ENCODE measurements at places on chromosomes 3 and 15.
A peak's percentile ranks its signal among the peaks of the same experiment; 100 is the strongest.

GRCh38 chr3:161415506-161416231, 44.4 kb upstream of the SPTSSB start:
- DNase-seq = no peak

- no peak for DNase-seq
Observed at GRCh38 chr3:124266487-124266886, 274.6 kb upstream of the ROPN1 start.

DNA sequence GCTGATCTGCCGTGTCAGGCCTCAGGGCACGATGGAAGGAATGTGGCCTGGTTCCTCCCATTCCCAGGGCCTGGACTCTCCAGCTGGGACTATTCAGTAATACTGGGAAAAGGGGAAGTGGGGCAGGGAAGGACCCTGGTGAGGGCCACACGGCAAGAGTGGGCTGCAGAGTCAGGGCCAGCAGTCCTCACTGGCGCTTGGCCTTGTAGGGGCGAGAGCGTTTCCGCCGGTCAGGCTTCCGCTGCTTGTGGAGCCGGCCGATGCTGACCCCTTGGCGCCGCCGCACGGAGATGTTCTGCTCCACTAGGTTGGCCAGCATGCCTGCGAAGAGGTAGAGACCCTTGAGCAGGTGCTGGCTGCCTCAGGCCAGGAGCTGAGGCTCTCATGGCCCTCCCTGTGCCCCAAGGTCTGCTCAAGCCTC, 42.8 kb downstream of the SEMA3G start:
- peak; percentile 84 for DNase-seq

DNA sequence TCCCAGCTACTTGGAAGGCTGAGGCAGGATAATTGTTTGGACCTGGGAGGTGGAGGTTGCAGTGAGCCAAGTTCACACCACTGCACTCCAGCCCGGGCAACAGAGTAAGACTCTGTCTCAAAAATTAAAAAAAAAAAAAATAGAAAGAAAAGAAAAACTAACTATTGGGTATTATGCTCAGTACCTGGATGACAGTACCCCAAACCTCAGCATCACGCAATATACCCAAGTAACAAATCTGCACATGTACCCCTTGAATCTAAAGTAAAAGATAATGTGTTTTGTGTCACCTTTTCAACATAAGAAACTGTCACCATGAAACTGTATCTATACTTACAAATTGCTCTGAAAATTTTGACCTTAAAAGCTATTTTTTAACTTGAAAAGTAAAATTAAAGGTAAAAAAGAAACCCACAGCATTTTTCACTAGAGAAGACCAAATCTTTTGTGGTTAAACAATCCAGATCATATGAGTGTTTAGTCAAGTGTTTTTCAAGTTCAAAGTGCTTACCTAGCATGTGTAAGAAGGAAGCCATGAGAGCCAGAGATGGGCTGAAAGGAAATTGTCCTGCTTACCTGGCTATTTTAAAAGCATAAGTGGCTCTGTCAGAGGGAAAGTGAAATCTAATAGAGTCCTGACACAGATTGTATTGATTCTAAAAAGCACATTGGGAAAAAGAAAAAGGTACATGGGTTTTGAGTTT, 50.5 kb downstream of the MYO1E start:
- no peak for DNase-seq

DNA sequence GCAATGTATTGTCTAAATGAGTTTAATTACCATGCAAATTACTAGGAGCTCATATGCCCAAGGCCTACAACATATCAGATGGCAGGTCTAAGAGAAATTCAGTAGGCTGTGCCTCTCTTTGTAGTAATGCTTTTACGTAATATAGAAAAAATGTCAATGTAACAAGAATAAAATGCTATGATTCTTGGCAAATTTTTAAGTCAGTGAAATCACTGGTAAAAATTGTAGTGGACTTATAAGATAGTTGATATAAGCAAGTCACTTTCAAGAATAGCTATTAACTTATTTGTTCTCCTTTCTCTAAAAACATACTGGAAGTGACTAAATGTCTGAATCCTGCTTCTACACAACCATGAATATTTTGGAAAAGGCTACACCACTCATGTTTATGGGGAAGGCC, 707.8 kb downstream of the TUSC7 start:
- DNase-seq = no peak

DNA sequence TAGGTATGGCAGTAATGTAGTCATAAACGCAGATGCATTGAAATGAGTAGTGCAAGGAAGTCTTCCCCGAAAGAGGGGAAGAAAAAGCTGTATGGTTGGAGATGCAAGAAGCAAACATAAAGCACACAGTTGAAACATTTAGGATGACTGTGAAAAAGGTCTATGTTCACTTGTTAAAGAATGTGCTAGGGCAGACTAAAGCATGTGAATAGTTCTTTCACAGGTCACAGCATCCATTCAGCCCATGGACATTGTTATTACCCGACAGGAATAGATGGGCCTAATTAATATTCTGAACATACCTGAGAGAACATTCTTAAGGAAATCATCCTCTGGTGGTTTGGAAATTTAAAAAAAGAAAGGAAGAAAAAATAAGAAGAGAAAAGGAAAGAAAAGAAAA, 595.2 kb downstream of the ZIC1 start:
- DNase-seq = no peak

- DNase-seq = no peak
Observed at GRCh38 chr3:71784201-71784913, 591 bp downstream of the PROK2 start.

DNA sequence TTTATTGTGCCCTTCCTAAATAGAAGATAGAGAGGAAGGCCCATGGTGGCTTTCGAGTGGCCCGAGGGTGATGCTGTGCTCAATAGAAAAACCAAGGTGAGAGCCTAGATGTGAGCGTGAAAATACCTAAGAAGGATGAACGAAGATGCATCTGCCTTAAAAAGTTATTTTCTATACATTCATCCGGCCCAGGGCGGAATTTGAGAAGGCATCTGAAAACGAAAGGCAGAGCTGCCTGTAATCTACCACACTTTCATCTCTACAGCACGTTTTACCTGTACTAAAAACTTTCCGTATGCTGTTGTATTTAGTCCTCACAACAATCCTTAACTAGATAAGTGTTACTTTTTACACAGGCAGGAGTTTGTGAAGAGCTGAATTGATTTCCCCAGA, 1.4 kb downstream of the DUT start:
- DNase-seq = no peak
